Colonic mucosa (tissue), 4 donors: ENCODE measurements at places on chromosomes 7 and 10. TPM values are rescaled to one million over a fixed set of nuclear protein-coding genes. Genes with fewer than 3 reads are reported as not detected.

DNA sequence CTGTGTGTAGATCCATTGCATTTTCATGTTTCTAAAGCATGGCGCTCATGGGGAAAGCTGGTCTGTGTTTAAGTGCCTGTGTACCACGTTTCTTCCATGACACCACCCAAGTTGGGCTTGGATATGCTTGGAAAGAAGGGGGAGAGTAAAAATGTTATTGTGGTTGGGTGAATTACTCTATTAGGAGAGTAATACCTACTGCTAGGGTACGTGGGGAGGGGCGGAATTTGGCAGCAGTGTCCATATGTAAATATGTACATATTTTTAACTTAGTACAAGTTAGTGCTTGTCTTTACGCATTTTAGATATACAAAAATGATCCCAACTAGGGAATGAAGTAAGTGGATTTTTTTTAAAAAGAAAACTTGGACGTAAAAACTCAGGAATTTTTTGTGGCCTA, 42.9 kb upstream of the SAMD8 start:
- no peak for DNase-seq
- H3K4me1 ChIP-seq = no peaks in the 10 kb centered on the region
- H3K27ac ChIP-seq = no peak overlapping the region
- H3K36me3 ChIP-seq = no peaks in the 10 kb centered on the region

DNA sequence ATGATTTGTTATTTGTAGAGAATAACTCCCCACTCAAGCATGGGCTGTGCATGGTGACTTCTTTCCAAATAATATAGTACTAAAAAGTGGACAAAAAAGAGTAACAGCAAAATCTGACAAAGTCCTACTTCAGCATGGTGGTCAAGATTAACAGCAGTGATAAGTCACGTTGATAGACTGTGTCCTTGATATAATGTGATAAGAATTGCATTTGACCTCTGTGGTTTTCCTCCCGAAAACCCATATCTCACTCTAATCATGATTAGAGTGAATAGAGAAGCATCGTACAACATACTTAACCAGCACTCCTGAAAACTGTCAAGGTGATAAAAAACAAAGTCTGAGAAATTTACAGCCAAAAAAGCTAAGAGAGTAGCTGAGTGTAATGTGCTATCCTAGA, 42.4 kb downstream of the REEP3 start:
- no peak for DNase-seq
- no peak overlapping the region for H3K27ac ChIP-seq
- H3K4me3 ChIP-seq = no peak overlapping the region
- H3K27me3 ChIP-seq = no peaks in the 10 kb centered on the region
- no peaks in the 10 kb centered on the region for H3K4me1 ChIP-seq
- no peaks in the 10 kb centered on the region for H3K36me3 ChIP-seq

CLIP2 gene
- 81.6 TPM for total RNA-seq

GRCh38 chr7:92402920-92403759, 44.1 kb upstream of the GATAD1 start:
- no peaks in the 10 kb centered on the region for H3K36me3 ChIP-seq
- DNase-seq = no peak
- H3K4me3 ChIP-seq = no peak overlapping the region
- no peaks in the 10 kb centered on the region for H3K4me1 ChIP-seq
- no peaks in the 10 kb centered on the region for H3K27me3 ChIP-seq
- H3K27ac ChIP-seq = no peak overlapping the region

GRCh38 chr7:150927956-150928344, 50.2 kb downstream of the KCNH2 start:
- no peaks in the 10 kb centered on the region for H3K36me3 ChIP-seq
- H3K4me3 ChIP-seq = no peak overlapping the region
- H3K27me3 ChIP-seq = no peaks in the 10 kb centered on the region
- no peak overlapping the region for H3K27ac ChIP-seq

DNA sequence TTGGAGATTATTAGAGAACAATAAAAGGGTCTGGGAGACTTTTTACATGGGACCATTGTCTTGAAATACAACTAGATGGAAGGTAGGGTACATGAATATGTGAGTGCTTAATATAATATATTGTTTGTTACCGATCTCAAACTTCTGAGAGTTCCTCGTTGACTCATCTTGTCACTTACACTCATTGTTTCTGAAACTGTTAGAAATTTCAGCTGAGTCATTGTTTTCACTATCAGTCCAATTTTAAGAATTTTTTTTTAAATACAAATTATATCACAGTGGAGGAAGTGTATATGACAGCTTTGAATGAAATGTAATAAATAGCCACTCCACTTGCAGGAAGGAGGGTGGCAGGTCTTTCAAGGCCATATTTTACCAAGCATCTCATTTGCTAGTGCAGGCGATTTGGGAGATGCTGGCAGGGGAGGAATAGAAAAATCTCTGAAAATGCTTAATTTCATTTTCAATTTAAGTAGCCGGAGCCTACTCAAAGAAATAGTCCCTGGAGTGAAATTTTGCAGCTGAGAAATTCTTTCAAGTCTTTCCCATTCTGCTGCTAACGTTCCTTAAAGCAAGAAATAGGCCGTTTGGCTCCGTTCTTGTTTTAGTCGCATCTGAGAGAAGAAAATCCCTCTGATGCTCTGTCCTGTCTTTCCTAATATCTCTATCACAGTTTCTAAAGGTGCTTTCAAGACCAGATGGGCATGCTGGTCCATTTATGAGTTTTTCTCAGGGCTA, 1404.2 kb upstream of the CELF2 start:
- no peak for DNase-seq
- no peak overlapping the region for H3K27ac ChIP-seq
- no peaks in the 10 kb centered on the region for H3K36me3 ChIP-seq
- H3K4me1 ChIP-seq = no peaks in the 10 kb centered on the region

GRCh38 chr10:92688927-92689662, 660 bp upstream of the HHEX start:
- peak overlapping the region; percentile 37 for H3K27ac ChIP-seq
- H3K27me3 ChIP-seq = peaks cover 6% of the 10 kb centered on the region
- H3K4me3 ChIP-seq = peak overlapping the region; percentile 56
- no peaks in the 10 kb centered on the region for H3K4me1 ChIP-seq
